ENCODE measurements at places on chromosomes 2 and 18.

DNA sequence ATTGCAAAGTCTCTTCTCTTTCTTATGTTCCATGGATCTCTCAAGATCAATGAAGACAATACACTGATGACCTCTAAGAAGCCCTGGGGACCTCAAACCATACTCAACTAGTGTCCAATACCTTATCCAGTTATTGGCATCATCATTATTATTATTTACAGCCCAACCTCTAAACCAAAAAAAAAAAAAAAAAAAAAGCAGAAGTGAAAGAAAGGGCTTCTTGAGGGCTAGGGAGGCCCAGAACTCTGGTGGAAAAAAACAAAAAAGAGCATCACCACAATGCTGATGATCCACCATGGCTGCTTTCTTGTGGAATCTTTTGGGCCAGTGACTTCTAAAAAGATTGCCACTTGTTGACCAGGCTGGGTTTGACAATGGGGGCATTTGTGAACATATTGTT is 324.9 kb downstream of the LPIN1 start:
- peak; percentile 83 for ATAC-seq

DNA sequence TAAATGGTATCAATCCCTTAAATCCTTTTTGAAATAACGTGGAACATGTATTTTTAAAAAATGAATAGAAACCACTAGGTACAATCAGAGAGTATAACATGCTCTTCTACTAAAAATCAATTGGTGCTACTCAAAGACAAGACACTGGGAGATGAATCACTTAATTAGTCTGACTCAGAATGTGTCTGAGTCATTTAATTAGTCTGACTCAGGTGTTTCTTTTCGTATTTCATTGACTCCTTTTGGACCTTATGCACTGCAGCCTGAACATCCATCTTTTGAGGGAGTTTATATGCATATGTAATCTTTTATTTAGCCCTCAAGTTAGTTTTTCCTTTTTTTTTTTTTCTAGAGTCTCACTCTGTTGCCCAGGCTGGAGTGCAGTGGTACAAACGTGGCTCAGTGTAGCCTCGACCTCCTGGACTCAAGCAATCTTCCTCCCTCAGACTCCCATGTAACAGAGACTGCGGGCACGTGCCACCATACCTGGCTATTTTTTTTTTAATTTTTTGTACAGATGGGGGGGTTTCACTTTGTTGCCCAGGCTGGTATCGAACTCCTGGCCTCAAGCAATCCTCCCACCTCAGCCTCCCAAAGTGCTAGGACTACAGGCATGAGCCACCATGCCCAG is 26.5 kb downstream of the PPP4R3B start:
- ATAC-seq: peak; percentile 48

- no peak for ATAC-seq
Measured at GRCh38 chr2:127254386-127254981, 34.4 kb upstream of the CYP27C1 start.

DNA sequence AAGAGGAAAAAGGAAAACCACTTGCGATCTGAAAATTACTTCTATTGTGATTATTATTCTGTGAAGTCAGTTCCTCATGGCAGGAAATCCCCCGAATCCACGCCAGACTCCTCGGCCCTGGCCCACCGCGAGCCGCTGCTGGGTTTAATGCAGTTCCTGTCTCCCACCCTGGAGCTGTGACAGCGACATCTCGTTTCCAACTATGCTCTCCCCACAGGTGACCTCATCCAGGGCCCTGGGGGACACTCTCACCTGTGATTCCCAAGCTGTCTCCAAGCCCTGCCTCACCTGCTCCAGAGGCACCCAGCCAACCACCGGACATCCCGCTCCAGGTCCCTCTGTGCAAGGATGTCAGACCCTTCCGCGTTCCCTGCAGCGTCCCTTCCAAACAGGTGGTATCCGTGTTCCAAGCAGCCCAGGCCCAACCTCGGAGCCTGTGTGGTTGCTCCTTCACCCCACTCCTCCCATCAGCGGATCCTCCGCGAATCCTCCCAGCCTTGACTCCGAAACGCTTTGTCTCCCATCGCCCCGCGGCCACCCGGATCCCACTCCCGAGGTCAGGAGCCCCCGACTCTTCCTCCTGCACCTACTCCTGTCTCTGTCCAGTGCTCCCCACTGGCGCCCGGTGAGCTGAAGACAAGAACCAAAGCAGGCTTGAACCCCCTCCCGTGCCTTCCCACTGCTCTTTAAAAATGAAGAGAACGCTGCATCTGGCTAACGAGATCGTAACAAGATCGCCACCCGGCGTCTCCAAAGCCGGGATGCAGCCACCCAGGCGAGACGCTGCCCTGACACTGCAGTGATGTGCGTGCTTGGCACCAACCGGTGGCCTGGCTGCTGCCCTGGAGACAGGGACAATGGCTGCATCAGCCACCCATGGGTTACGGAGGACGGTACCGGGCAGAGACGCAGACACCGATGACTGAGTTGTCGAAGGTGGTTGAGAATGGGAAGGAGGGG is 96.5 kb downstream of the NDUFA10 start:
- ATAC-seq: no peak

DNA sequence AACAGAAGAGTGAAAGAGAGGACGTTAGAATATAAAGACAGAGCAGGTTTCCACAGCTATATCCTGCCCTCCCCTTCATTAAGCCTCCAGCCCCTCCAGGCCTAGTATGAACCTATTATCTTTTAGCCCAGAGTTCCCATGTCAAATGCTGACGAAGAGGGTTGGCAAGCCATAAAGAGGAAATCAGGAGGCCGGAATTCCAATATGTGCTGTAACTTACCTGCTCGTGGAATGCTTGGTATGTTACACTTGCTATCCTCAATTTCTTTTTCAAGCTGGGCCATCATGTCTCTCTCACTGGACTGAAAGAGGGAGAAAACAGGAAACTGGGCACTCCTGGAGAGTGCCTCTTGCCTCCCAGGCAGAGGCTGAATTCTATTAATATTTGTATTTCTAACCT is 264.1 kb downstream of the TRIB2 start:
- no peak for ATAC-seq

DNA sequence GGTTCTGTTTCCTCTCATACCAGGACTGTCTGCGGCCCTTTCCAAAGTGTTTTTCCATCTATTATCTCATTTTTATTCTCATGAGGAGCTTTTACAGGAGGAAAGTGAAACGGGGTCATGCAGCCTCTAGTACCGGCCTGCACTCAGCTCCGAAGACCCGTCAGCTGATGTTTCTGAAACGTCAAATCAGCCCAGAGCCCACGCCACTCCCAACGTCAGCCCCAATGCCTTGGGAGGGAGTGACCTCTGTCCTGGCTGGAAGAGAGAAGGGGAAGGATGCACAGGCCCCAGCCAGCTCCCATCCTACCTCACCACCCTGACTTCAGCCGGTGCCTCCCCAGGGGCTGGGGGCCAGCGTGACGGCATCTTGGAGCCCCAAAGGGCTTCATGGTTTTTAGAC is 58.5 kb downstream of the ADCY3 start:
- ATAC-seq: no peak

DNA sequence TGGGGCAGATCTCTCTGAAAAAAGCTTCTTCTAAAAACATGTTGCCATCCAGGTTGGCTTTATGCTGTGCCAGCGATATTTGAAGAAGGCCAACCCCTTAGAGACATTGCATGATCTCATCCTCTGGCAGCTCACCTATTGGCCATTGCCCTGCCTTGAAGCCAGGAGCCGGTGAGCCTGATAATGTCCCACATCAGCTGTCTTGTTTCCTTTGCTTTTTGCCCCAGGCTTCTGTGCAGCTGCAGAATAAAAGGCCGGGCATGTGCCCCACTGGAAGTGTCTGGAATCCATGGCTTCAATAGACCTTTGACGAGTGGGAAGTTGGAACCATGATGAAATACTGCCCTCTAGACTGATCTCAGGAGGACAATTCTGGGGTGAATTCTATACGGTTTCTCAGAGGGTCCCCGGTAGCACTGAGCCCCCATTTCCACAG is 523.5 kb upstream of the ZEB2 start:
- ATAC-seq: no peak

DNA sequence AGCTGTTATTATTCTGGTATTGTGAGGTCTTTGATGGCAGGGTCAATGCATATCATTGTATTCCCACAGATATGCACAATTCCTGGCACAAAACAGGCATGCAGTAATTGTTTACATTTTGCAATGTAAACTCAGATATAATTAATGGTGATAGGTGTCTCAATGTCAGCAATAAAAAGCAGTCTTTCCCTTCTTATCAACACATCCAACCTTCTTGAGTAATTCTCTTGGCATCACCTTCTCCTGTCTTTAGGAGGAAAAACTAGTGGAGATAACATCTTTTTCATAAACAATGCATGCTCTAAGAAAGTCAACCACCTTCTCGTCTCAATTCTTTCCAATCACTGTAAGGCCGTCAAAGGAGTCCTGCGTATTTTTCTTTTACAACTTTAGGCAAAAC is 313.3 kb upstream of the GULP1 start:
- ATAC-seq: no peak

DNA sequence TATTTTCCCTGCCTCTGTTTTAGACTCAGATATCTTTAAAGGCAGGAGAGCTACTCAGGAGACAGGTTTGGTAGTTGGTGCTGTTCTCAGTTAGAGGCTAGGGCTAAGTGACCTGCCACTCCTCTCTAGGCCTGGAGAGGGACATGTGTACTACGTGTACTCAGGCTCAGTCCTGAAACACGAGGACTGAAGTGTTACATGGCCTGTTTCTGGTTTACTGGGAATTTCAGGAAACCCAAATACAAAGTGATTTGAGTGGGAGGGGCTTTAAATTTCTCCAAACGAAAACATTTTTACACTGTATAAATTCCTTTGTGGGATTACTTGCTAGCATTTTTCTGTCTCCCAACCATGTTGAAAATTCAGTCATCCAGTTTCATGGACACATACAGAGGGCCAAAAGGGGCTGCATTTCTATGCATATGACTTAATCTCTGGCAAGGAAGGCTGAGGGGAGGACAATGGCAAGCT is 343.3 kb downstream of the CYP26B1 start:
- ATAC-seq: no peak

Measured in stimulated activated memory B cell treated with anti-CD40 and anti-IgM and Interleukin-4, amounts not matched to agents 10 μg/mL and 1 μg/mL and 100 μg/mL, for 72 hours (primary cell).